ENCODE measurements at places on chromosomes 11 and 22.
A peak's percentile ranks its signal among the peaks of the same experiment; 100 is the strongest.

- DNase-seq, result no peak
These were observed 13.2 kb downstream of the TANGO2 start for GRCh38 chr22:20034143-20034542.

- peak; percentile 64 for DNase-seq
These were observed 353.9 kb upstream of the DDI1 start for GRCh38 chr11:103682318-103683184.

GRCh38 chr11:118957549-118957948, 1.5 kb downstream of the UPK2 start:
- DNase-seq, result no peak

GRCh38 chr22:27573280-27574001, 228.1 kb downstream of the MN1 start:
- no peak for DNase-seq

- no peak for DNase-seq
These were observed 12.7 kb upstream of the MSANTD2 start for GRCh38 chr11:124812876-124813275.
